Vagina (tissue), 2 donors: ENCODE measurements at places on chromosomes 5 and 9.

- DNase-seq, result no peak
These were observed 21.1 kb upstream of the UBAP2 start for GRCh38 chr9:34069831-34070230.

DNA sequence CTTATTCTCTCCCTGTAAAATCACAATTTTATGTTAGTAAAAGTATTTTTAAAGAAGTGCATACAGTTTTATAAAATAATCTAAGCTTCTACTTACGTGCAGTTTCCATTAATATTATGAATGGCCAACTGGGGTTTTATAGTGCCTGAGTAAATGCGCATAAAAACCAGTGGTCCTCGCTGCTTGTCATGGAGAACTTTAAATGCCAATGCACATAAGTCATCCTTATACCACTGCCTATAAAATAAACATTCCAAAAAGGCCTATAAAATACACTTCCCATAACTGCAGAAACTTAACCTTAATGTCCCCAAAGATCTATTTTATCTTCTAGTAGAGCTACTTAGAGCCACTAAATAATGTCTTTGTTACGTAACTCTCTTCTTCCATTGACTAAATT lies 28.5 kb downstream of the GFM2 start:
- no peak for DNase-seq

- no peak for DNase-seq
These were observed 6.1 kb upstream of the CTNNAL1 start for GRCh38 chr9:109019420-109019819.

GRCh38 chr5:13536933-13537332 lies 407.6 kb downstream of the DNAH5 start:
- no peak for DNase-seq

- DNase-seq, result no peak
These were observed 34.8 kb downstream of the FKBP15 start for GRCh38 chr9:113186137-113186755.

DNA sequence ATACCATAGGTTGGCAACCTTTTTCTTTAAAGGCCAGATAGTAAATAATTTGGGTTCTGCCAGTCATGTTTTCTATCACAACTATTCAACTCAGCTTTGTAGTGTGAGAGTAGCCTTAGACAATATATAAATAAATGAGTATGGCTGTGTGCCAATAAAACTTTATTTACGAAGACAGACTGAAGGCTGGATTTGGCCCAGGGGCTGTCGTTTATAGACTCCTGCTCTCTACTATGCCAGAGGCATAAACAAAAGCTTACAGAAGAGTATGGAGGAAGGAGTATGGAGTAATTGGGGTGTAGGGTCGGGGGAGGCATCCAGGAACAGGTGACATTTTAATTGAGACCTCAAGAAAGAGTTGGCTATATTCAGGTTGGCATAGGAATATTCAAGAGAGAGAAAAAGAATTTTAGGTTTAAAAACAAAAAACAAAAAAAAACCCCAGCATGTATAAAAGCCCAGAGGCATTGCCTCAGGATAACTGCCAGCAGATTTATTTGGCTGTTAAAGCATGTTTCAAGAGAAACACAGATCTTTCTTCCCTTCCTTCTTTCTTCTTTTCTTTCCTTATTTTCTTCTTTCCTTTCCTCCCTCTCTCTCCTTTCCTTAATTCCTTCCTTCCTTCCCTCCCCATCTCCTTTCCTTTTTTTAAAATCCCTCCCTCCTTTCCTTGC lies 39.9 kb downstream of the SLIT3 start:
- DNase-seq, result no peak

GRCh38 chr5:103259705-103260355 lies 1.3 kb downstream of the MACIR start:
- DNase-seq, result no peak

GRCh38 chr9:136018257-136019031 lies 57.3 kb upstream of the UBAC1 start:
- no peak for DNase-seq

GRCh38 chr9:120416781-120417427 lies 163.1 kb downstream of the CDK5RAP2 start:
- no peak for DNase-seq

GRCh38 chr9:21294904-21295538 lies 10.1 kb downstream of the IFNA5 start:
- no peak for DNase-seq

DNA sequence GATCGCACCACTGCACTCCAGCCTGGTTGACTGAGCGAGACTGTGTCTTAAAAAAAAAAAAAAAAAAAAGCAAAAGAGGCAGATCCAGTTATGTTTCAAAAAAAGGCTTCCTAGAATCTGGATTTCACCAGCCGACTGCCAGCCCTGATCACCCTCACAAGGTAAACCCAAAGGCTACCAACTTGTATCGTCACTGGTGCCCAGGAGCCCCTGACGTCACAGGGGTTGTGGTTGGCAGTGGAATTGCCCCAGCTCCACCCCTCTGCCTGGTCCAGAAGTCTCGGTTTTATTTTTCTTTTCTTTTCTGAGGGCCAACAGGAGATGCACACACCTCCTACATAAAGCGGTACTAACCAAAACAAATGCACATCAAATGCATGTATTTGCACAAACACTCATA lies 6.0 kb upstream of the LMX1B start:
- DNase-seq, result no peak

DNA sequence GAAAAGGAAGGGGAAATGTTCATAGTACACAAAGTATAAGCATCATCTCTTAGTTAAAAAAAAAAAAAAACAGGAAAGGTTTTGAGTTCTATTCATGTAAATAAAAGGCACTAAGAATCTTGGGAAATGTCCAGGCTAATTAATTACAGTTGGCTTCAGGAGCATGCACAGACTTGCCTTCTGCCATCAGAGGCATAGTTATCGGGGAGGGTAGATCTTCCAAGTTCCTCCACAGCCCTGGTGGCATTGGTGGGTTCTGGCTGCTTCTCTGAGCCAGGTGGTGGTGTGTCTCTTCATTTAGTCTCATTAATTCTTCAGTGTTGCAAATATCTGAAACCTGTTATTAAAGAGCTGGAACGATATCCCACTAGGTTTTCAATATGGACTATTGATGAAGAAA lies 85.2 kb downstream of the TMEM252 start:
- DNase-seq, result no peak

GRCh38 chr5:9502050-9502834 lies 43.6 kb downstream of the SEMA5A start:
- no peak for DNase-seq

DNA sequence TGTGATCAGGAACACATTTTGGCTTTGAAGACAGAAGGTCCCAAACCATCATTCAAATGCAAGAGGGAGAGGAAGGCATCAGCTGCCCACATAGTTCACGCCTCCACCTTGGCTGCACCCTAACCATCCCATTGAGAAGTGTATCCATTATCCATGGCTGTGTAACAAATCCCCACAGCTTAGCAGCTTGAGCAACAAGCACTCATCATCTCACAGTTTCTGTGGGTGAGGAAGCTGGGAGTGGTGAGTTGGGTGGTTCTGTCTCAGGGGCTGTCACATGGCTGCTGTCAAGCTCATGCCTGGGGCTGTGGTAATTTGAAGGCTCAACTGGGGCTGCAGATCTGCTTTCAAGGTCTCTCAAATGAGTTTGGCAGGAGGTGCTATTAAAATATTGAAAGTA lies 23.0 kb upstream of the CEP72 start:
- DNase-seq, result no peak

DNA sequence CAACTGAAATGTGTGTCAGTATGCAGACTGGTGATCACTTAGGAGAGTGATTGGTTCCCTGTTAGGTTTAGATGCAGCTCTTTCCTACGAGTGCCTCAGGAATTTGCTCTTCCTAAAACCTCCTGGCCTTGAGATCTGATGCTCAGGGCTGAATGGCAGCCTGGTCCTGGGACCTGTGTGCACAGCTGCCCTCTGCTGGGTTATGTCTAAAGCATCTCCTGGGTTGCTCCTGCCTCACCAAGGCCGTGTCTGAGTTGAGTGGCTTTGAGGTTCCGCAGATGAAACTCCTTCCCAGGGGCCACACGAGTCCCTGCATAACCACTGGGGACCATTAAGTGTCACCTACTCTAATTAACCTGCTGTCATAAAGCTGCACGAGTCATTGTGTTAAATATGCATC lies 59.5 kb downstream of the MVB12B start:
- no peak for DNase-seq

DNA sequence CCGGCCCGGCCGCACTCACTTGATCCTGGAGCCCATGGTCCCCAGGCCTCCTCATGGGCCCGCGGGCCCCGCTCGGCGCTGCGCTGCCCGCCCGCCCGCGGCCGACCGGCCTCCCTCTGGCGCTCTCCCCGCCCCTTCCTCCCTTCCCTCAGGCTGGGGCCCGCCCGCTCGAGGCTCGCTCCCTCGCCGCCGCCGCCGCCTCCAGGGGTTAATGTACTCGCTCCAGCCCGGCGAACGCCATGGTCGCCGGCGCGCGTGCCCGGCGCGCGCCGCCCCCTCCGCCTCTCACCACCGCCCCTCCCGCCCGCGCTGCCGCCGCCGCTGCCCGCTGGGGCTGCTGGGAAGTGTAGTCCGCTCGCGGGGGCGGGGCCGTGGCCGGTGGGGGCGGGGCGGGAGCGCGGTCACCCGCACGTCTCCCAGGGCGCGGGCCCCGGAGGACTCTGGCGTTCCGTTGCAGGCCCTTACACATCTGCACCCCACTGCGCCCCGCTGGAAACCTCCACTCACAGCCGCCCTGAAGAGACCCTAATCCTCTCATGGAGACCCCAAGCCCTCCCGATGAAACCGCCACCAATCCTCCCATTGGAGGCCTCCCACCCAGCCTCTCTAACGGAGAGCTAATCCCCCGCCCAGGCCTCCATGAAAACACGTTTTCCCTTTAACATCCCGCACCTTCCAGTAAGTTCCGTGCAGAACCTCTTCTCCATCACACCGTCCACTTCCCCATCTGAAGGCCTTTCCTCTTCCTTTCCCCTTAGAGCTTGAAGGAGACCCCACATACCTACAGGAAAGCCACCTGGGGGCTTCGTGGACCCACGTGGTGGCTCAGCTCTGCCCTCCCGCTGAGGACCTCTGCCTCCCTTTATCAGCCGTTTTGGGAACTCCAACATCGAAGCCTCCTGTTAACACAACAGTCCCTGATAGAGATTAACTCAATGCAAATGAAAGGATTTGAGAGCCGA lies at the start of gene DENND1A:
Gene DENND1A, minus strand, starts transcription at position 257 of the 962 bp plus-strand sequence. Its CDS starts 221 bp downstream, at position 36.
- peak; percentile 92 for DNase-seq

GRCh38 chr9:96139592-96140295 lies 162.2 kb downstream of the HSD17B3 start:
- no peak for DNase-seq

- DNase-seq, result no peak
These were observed 50.9 kb upstream of the PTPDC1 start for GRCh38 chr9:94033383-94033782.

DNA sequence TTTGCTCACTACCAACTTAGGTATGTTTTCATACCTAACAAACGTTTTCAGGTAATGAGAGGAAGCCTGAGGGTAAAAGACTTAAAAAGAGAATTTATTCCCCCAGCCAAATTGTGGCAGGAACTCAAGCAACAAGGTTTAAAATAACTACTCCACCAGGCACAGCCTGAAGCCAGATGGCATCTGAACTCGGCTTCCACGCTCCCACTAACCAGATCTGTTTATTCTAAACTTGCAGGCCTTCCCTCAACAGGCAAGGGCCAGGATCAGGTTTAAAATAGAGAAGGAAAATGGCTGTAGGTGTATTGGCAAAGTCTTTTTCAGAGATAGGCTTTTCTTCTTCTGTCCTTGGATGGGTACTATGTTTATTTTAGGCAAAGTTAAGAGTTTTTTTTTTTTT lies 89.4 kb downstream of the OTULIN start:
- DNase-seq, result no peak

GRCh38 chr9:109507421-109507838 lies 9.3 kb upstream of the PTPN3 start:
- no peak for DNase-seq

DNA sequence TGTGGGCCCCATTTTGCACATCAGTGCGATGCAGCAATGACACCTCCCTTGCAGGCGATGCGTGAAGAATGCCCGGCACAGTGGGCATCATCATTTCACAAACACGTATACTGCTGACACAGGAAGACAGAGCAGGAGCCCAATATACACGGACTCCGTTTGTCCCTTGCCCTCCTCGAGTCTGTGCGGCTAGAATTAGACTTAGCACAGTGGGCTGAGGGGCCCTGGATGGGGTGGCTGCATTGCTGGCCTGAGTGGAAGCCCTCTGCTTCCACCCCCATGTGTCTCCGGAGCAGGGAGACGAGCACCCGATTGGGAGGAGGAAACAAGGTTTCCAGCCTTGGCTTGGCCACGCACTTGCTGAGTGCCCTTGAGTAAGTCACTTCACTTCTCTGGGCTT lies 40.8 kb downstream of the GSN start:
- DNase-seq, result no peak

DNA sequence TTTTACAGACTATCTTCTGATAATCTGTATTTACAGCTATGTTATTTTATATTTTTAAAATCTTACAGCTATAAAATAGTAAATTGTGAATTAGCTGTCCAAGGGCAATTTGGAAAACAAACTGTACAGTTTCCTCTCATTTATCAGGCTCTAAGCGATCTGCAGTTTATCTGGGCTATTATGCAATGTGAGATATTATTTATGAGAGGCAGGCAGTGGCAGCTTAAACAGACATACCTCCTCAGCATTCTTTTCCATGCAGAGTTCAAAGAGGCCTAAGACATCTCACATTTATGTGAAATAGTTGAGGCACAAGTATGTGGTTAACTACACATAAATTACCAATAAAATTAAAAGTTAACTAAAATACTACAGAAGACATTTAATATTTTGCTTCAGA lies 10.2 kb downstream of the NIPSNAP3B start:
- no peak for DNase-seq

DNA sequence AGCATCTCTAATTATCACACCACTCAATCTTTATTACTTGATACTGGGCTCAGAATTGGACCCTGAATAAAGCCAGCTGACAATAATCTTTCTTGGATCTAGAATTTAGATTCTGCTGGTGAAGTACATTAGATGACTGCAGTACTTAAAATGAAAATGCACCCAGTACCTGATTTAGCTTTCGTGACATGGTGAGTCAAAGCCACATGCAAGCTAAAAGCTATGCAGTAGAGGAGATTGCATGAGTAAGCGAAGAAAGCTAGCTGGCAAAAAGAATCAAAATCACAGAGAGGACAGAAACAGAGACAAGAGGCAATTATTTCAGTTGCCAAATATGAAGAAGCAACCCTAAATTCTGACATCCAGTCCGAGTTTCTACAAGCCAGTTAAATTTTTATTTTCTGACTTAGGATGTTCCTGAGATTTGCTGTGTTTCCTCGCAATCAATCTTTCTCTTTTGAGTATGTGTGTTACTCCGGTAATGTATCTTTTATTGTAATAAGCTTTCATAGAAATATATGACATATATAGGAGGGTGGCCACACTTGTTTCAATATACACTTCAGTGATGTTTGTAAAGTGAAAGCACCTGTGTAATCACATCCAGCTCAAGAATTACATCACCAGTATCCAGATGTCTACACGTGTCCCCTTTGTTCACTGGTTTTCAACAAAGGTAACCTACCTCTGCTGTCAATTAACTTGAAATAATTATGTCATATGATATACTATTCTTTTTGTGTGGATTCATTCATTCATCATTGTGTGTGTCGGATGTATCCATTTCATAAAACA lies 101.7 kb downstream of the CDH18 start:
- no peak for DNase-seq
